ENCODE measurements at places on chromosomes 5 and 9.

DNA sequence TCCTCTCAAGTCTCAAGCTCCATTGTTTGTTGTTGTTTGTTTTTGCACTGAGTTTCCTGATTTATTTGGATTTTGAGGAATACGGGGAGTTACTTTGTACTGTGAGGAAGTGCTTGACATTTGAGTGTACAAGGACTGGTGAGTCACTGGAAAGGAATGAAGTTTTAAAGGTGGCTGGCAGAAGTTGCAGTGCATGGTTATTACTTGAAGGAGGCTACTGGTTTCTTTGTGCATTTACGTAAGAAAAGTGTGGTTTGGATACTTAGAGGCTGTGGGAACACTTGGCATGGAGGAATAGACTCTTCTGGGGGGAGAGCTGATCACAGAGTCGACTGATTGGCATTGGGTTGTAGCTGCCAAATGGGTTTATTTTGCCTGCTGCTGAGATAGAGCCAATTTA, 919.0 kb downstream of the TAF11L14 start:
- H3K36me3 ChIP-seq: no peaks in the 10 kb centered on the region
- no peaks in the 10 kb centered on the region for H3K4me1 ChIP-seq
- DNase-seq: no peak
- H3K4me3 ChIP-seq: no peak overlapping the region
- H3K27me3 ChIP-seq: no peaks in the 10 kb centered on the region

DNA sequence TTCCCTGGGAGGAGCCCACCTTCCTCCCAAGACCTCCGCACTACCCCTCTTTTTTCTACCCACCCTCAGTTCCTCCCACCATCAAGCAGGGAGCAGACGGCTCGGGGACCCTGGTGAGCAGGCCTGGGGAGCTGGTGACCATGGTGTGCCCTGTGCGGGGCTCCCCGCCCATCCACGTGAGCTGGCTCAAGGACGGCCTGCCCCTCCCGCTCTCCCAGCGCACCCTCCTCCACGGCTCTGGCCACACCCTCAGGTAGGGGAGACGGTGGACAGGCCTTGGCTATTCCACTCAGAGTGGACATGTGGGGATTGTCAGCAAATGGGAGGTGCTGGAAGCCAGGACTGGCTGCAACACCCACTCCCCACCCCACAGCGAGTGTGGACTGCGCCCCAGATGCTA, 52.9 kb upstream of the ASS1 start:
- no peaks in the 10 kb centered on the region for H3K27me3 ChIP-seq
- no peak for DNase-seq
- H3K27ac ChIP-seq: no peak overlapping the region
- H3K4me1 ChIP-seq: no peaks in the 10 kb centered on the region

DNA sequence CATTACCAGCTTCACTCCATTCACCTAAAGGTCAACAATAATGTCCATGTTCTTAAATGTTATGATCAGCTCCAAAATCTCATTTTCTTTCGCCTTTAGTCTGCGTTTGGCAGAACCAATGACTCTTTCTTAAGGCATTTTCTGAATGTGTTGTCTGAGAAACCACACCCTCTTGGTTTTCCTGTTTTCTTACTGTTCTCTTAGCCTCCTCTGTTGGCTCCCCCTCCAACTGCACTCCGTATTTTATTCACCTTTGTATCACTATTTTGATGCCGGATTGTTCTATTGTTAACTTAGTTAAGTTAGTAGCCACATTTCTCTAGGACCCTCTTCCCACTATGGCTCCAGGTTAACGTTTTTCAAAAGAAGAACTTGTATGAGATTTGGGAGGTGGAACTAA, 185.6 kb downstream of the DMAC1 start:
- peaks cover 12% of the 10 kb centered on the region for H3K4me1 ChIP-seq
- H3K36me3 ChIP-seq: no peaks in the 10 kb centered on the region
- peak overlapping the region; percentile 51 for H3K4me3 ChIP-seq
- H3K27ac ChIP-seq: peak overlapping the region; percentile 9
- DNase-seq: no peak

DNA sequence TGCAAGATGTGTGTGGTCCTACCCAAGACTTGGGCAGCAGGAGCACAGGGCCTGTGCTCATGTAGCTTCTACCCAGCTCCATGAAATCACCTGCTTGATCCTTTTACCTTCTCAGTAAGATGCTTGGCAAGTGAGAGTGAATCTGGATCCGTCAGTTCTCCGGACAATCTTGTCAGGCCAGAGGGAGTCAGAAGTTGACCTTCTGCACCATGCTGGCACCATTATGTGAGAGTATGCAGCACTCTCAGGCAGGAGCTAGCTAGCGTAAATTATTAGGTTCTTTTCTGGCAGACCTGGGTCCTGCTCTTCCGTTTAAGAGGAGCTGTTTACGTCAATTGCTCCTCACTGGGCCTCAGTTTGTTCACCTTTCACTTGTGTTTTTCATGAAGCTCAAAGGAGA, 37.0 kb upstream of the ADAM19 start:
- peak overlapping the region; percentile 37 for H3K4me3 ChIP-seq
- H3K4me1 ChIP-seq: peaks cover 52% of the 10 kb centered on the region
- no peaks in the 10 kb centered on the region for H3K27me3 ChIP-seq
- peak overlapping the region; percentile 93 for H3K27ac ChIP-seq

DNA sequence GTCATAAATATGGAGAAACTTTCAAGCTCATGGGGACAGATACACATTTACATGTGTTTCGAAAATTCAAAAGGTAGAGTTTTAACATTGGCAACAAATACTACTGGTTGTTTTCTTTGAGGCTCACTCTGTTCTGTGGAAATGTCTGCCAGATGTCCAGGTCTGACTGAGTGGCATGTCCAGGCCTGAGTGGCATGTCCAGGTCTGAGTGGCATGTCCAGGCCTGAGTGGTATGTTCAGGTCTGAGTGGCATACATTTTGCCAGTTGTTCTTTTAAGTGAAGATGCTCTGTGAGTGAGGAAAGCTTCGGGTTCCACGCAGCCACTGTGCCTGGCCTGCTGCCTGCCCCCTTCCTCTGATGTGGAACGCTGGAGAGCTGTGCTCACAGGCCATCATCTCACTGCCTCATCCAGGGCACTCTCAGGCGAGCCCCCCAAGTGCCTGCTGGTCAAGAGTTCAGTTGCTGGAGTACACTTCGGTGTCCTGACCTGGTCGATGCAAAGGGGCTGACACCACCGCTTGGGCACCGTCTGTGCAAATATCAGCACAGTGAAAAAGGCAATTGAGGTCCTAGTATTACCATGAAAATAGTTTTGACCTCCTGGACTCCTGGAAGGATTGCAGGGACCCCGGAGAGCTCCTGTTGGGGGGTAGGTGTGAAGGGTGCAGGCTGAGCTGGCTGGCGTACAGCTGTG, 89.9 kb downstream of the EHMT1 start:
- no peak for DNase-seq
- H3K4me1 ChIP-seq: peaks cover 36% of the 10 kb centered on the region
- H3K36me3 ChIP-seq: peaks cover 15% of the 10 kb centered on the region
- H3K27me3 ChIP-seq: no peaks in the 10 kb centered on the region
- H3K4me3 ChIP-seq: no peak overlapping the region

- no peaks in the 10 kb centered on the region for H3K36me3 ChIP-seq
- H3K4me3 ChIP-seq: no peak overlapping the region
- DNase-seq: no peak
- no peak overlapping the region for H3K27ac ChIP-seq
- no peaks in the 10 kb centered on the region for H3K27me3 ChIP-seq
Measured at GRCh38 chr5:102341681-102342288, 45.7 kb upstream of the SLCO4C1 start.

- H3K27me3 ChIP-seq: peaks cover 27% of the 10 kb centered on the region
- peak; percentile 50 for DNase-seq
- H3K4me3 ChIP-seq: peak overlapping the region; percentile 86
- H3K27ac ChIP-seq: no peak overlapping the region
Measured at GRCh38 chr9:130172858-130173665, 858 bp downstream of the NCS1 start.

- H3K4me3 ChIP-seq: no peak overlapping the region
- H3K27me3 ChIP-seq: no peaks in the 10 kb centered on the region
- no peak for DNase-seq
- peaks cover 34% of the 10 kb centered on the region for H3K4me1 ChIP-seq
- H3K27ac ChIP-seq: no peak overlapping the region
- H3K36me3 ChIP-seq: no peaks in the 10 kb centered on the region
Measured at GRCh38 chr9:98185021-98185567, 7.3 kb downstream of the CORO2A start.

GRCh38 chr5:94347130-94347529, 271.3 kb downstream of the KIAA0825 start:
- no peak overlapping the region for H3K4me3 ChIP-seq
- no peak overlapping the region for H3K27ac ChIP-seq
- H3K27me3 ChIP-seq: no peaks in the 10 kb centered on the region
- DNase-seq: no peak

- H3K4me1 ChIP-seq: peaks cover 10% of the 10 kb centered on the region
- no peaks in the 10 kb centered on the region for H3K36me3 ChIP-seq
- DNase-seq: no peak
- H3K27ac ChIP-seq: no peak overlapping the region
- peaks cover 8% of the 10 kb centered on the region for H3K27me3 ChIP-seq
Measured at GRCh38 chr9:33184963-33185362, 17.8 kb upstream of the B4GALT1 start.

DNA sequence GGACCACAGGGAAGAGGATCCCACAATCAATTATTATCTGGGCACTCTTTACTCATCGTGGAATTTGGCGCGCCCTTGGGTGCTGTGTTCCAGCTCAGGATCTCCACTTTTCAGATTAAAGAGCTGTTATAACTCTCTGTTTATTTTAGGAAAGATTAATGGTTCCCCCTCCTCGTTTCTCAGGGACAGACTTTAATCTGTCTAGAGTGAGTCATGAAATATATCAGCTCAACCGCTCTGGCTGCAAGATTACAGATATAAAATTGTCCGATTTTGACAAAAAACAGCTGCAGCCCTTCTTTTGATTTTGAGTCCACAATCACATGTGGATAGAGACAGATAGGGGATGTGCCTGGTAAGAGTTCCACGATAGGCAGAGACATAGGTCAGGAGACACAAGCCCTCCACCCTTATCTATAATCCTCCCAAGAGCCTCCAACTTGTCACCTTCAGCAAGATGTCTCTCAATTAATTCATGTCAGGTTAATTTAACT, 77.6 kb upstream of the ANKRD55 start:
- H3K27me3 ChIP-seq: no peaks in the 10 kb centered on the region
- DNase-seq: no peak
- H3K4me3 ChIP-seq: no peak overlapping the region
- peaks cover 3% of the 10 kb centered on the region for H3K36me3 ChIP-seq
- no peak overlapping the region for H3K27ac ChIP-seq

DNA sequence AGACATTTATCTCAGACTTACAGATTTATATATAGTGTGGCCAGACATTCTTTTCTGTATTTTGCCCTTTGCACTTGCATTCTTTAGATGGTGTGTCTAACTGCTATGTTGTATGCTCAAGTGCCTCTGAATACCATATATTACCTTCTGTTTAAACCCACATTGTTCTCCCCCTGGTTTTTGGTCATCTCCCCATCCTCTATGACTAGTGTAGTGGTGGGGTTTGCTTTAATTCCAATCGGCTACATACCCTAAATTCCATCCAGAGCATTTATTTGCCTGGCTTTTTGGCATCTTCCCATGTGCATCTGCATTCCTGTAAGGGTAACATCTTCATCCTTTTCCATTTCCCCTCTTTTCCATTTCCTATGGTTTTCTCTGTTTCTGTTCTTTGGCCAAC, 271.0 kb upstream of the SLC30A5 start:
- H3K4me3 ChIP-seq: no peak overlapping the region
- no peaks in the 10 kb centered on the region for H3K36me3 ChIP-seq
- H3K27me3 ChIP-seq: no peaks in the 10 kb centered on the region
- no peak for DNase-seq
- no peaks in the 10 kb centered on the region for H3K4me1 ChIP-seq
- H3K27ac ChIP-seq: no peak overlapping the region

DNA sequence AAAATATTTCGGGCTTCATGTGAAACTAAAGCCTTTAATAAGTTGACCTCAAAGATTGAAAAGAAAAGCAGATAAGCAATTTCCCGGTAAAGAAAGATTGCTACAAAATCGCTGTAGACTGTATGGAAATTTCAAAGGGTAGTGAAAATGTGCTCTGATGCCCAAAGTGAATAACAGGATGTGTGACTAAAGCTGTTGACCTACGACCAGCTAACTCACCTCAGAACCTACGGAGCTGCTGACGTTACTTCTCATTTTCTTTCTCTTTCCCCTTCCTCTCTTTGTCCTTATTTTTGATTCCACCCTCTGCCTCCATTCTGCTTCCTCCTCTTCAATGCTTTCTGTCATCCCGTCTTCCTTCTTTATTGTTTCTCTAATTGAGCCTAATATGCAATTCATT, 103.2 kb downstream of the PDE4D start:
- H3K27ac ChIP-seq: peak overlapping the region; percentile 89
- peaks cover 49% of the 10 kb centered on the region for H3K4me1 ChIP-seq
- H3K4me3 ChIP-seq: peak overlapping the region; percentile 87
- H3K27me3 ChIP-seq: peaks cover 41% of the 10 kb centered on the region
- H3K36me3 ChIP-seq: no peaks in the 10 kb centered on the region
